ENCODE measurements at places on chromosomes 5 and 9.

GRCh38 chr5:66958201-66958979 is 238.2 kb downstream of the CD180 start:
- DNase-seq, result no peak

- DNase-seq, result no peak
Observed at GRCh38 chr5:77155179-77155785, 55.2 kb upstream of the PDE8B start.

- DNase-seq, result no peak
Observed at GRCh38 chr9:3508521-3509291, 17.1 kb downstream of the RFX3 start.

GRCh38 chr5:111976705-111977435 is 219.9 kb upstream of the NREP start:
- no peak for DNase-seq

GRCh38 chr9:91935805-91936514 is 14.1 kb downstream of the ROR2 start:
- DNase-seq, result no peak

DNA sequence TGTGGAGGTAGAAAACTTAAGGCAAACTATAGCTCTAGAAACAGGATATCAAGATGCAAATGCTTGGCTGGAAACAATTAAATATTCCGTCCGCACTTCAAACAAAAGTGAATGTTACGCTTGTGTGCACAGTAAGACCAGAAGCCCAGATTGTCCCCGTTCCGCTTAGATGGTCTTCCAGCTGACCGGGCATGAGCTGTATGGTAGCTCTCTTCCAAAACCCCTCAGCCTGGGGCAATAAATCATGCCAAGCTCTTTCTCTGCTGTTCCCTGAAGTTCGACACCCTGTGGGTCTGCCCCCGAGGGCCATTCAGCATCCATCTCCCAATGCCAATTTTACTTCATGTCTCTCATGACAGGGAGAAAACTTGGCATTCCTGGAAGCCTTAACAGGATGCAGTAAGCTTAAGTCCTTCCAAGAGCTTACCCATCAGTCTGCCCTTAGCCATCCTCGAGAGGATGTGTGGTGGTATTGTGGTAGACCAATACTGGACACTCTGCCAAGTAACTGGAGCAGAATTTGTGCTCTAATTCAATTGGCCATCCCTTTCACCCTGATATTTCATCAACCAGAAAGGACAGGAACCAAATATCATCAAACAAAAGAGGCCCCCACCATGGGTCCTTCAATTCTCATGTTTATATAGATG is 70.7 kb upstream of the RANBP6 start:
- no peak for DNase-seq

DNA sequence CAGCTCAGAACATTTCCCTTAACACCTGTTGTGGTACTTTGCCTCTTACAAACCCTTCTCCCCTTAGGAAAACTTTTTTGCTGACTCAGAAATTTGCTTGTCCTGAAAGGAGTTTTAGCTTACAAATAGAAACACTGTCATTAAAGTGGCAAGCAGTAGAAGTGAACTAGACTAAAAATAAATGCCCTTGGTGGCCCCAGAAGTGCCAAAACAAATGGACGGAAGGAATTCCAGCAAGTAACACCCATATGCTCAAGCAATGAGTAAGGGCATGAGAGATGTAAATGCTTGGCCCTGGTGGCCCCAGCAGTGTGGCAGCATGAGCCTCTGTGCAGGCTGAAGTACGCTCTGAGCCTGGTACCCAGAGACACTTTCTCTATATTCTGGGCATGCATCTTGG is 8.6 kb downstream of the VLDLR start:
- DNase-seq, result no peak

- no peak for DNase-seq
Observed at GRCh38 chr9:125346080-125346732, 84.6 kb downstream of the GAPVD1 start.

DNA sequence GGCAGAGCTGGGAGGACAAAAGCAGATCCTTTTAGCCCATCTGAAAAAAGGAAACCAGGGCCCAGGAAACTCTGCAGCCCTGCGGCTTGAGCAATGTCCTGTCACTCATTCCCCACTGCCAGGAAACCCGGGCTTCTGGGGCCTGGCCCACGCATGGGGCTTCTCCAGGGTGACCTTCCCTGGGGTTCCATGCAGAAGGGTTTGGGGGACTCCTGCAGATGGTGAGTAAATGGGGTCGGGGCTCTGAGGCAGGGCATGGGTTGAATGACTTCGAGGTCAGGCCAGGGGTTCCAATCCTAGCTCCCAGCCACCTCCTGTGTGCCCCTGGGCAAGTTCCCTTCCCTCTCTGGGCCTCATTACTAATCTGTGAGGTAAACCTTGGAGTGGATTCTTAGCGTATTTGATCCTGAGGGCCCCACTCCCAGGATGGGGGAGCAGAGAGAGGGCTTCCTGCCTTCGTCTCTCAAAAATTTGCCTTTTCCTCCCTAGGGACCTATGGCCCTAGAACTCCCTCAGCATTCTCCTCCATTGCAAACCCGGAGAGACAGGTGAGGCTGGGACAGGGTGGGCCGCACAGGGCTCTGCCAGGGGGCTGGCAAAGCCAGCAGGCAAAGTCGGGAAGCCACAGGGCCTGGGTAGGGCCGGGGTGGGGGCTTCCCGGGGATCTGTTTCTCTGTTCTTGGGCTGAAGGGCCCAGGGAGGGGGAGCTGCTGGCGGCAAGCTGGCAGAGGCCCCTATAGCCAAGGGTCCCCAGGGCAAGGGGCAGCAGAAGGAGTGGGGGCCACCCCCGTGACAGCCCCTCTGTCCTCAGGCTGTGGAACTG is 25.8 kb downstream of the ADGRD2 start:
- no peak for DNase-seq

DNA sequence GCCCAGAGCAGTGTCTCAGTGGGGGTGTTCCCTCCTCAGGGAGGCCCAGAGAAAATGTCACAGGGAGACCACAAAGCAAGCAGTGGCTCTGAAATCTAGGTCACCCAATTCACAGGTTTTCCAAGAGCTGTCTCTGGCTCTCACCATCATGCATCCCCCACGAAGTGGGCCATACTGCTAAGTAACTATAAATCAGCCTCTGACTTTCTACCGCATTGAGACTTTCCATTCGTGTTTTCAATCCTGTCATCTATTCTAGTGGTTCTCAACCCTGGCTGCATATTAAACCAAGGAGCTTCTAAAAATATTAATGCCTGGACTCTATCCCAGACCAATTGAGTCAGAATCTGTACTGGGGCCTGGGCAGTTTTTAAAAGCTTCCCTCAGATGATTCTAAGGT is 2.0 kb upstream of the C1QTNF3 start:
- no peak for DNase-seq

DNA sequence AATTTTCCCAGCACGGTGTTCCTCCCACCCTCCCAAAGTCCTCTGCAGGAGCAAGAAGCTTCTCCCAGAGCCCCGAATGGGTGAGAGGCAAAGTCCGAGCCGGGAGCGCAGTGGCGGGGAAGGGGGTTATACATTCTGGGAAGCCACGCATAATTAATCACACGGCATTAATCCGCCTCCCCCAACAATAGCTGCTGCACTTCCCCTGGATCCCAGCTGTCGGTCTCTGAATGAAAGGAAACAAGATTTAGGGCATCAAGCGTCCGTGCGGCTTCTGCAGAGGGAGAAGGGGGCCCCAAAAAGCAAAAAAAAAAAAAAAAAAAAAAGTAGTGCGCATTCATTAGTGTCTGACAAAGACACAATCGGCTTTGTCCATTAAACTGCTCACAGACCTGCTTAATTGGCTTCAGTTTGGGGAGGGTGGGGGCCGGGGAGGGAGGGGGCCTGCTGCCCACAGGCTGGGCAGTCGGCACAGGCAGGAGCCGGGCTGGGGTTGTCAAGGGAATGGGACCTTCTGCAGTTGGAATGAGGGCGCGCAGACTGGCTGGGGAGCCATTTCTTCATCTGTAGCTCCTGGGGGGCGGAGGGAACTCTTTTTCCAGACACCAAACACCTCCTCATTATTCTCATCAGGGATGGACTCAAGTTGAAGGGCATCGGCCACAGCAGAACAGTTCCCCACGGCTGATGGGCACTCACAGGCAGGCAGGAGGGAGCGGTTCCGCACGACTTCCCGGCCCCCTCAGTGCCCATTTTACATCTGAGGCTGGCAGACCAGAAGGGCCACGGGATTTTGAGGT is 3.4 kb downstream of the NOTCH1 start:
- no peak for DNase-seq

GRCh38 chr5:96893342-96893741 is 17.0 kb downstream of the ERAP2 start:
- no peak for DNase-seq

DNA sequence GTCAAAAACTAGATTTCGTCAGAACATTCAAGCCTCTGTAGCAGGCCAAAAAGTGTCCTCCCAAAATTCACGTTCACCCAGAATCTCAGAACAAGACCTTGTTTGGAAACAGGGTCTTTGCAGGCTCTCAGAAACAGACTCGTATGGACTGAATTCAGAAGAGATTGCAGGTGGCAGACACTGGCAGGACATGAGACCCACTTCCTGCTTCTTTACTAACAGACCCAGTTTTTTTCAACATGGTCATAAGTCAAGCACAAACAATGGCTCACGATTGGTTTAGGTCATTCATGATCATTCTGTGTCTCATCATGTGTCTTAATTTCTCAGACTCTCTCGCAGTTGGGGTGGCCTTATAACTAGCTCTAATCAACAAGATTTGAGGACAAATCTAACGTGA is 5.4 kb upstream of the TENT4A start:
- no peak for DNase-seq

GRCh38 chr9:78879324-78880100 is 582.6 kb downstream of the PSAT1 start:
- no peak for DNase-seq

GRCh38 chr5:171251519-171251918 is 57.5 kb upstream of the TLX3 start:
- DNase-seq, result no peak

- no peak for DNase-seq
Observed at GRCh38 chr9:129685220-129685932, 19.9 kb downstream of the PRRX2 start.

GRCh38 chr5:143234162-143234842 is 169.2 kb downstream of the NR3C1 start:
- no peak for DNase-seq

DNA sequence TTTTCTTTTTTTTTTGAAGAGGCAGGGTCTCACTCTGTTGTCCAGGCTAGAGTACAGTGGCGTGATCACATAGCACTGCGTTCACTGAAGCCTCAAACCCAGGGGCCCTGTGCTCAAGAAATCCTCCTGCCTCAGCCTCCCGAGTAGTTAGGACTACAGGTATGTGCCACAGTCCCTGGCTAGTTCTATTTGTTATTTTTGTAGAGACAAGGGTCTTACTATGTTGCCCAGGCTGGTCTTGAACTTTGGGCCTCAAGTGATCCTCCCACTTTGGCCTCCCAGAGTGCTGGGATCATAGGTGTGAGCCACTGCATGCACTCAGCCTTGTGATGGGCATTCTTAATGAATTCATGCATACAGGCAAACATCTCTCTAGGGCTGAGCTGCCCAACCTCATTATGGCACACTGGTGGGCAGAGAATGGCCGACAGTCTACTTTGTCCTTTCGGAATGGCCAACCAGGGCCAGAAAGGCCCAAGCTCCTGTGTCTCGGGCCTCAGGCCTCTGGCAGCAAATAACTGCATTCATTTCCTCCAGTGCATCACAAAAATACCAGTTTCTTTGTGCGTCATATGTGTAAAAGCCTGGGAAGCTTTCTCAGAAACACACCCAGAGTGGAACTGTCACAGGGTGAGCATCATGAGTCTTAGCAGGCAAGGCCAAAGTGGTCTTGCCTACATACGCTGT is 27.2 kb downstream of the ANXA6 start:
- DNase-seq, result no peak

GRCh38 chr5:78404682-78405293 is 44.4 kb downstream of the SCAMP1 start:
- DNase-seq, result no peak

- no peak for DNase-seq
Observed at GRCh38 chr9:120362446-120362845, 217.5 kb downstream of the CDK5RAP2 start.

GRCh38 chr9:118785456-118785855 is 583.8 kb downstream of the BRINP1 start:
- no peak for DNase-seq

GRCh38 chr9:125574126-125574877 is 132.7 kb downstream of the MAPKAP1 start:
- DNase-seq, result no peak
